Activated CD4-positive, alpha-beta memory T cell treated with anti-CD3 and anti-CD28 coated beads for 36 hours (primary cell): ENCODE measurements at places on chromosomes 5 and 9. TPM values are rescaled to one million over a fixed set of nuclear protein-coding genes. Genes with fewer than 3 reads are reported as not detected.
A peak's percentile ranks its signal among the peaks of the same experiment; 100 is the strongest.

DNA sequence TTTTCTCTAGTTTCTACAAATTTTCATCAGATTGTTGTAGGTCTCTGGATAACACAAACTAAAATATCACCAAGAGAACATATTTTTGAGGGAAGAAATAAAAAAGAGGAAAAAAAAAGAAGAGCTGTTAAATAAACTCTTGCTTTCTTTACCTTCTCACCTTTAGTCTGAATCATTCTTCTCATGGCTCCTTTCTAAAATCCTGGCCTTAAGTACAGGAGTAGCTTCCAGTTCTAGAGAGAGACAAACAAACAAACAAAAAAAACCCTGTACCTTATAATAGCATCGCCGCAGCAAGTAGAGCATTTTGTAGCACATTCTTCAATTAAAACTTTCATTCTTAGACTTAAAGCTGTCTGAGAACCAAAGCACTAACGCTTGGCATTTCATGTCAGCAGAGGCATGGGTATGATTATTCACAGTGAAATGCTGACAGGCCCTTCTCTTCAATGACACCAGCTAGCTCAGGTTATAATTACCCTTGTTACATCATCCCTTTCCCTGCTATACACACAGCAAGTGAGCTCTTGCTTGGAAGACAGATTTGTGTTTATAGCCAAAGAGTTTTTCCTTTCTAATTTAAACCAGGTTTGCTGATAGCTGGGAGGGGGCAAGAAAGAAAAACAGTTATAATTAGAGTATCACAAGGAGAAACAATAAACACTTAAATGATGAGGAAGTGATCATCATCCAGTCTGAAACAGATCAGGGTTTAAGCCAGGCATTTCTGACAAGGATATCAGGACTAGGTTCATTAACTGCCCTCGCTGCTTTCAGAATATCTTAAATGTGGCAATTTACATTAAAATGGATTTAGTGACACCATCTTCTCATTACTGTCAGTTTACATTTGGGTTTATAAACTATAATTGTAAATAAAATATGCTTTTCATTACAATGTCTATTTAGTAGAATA is 510.9 kb upstream of the ZNF608 start:
- DNase-seq = no peak

GRCh38 chr9:91770229-91770628 is 179.8 kb downstream of the ROR2 start:
- DNase-seq = no peak

- no peak for DNase-seq
Measured at GRCh38 chr9:128714586-128715435, 9.1 kb downstream of the ZDHHC12 start.

DNA sequence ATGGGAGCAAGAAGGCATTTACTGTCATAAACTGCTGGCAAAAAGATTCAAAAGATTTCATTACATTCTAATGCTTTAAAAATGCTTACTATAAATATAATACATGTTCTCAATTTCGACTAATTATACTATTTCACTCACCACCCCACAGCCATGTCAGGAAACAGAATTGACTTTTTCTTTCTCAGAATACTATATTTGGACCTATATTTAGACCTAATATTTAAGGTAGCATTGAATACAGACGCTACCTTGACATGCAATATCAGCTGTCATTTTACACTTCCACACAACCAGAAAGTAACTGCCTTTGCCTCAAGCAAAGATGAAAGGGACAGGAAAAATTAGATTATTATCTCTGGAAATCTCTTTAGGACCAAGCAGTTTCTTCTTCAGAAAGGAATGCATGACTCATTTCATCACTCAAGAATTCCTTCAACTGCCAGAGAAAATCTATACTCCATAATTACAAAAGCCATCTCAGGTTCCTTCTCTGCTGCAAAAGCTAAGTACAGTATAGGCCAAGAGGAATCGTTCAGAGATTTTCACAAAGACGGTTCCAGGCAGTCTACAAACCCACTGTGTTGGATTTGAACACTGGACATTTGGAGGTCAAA is 11.8 kb upstream of the UBE2QL1 start:
- DNase-seq = no peak

- peak; percentile 78 for DNase-seq
Measured at GRCh38 chr5:95620030-95620869, at the start of gene GPR150. TSS of gene GPR150 (plus strand) at chr5:95620087. CDS start at chr5:95620276, 189 bp downstream.

DNA sequence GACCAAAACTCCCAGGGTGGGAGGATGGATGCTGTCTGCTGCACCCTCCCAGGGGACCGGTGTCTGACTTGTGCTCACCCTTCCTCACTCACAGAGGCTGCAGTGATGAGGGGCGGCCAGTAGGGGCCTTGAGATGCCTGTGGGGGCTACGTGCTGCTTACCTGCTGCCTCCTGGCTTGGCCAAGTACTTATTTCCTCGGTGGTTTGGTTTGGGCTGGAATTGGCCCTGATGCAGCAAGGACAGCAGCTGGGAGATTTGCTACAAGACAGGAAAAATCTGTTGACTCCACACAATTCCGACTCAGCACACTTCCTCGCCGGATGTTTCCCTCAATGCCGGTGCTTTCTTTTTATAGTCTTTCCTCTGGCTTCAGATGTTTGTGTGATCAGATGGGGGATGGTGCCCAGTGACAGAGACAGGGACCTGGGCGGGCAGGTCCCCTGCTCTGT is 6.6 kb downstream of the PCDH12 start:
- peak; percentile 36 for DNase-seq

- no peak for DNase-seq
Measured at GRCh38 chr9:3993773-3994172, 306.1 kb downstream of the GLIS3 start.

DNA sequence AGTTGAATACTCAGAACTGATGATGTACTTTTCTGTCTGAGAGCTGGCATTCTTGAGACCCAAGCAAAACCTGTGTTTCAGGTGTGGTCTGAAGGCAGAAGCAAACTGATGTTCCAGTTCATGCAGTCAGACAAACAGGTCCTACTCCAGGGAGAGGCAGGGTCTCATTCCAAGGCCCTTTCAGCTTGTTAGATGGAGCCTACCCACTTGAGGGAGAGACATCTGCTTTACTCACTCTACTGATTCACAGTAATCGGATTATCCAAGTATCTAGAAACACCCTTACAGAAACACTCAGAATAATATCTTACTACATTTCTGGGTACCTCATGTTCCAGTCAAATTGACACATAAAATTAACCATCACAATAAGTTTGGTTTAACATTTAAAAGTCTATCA is 207.8 kb downstream of the KDM4C start:
- no peak for DNase-seq

The PCDHGA4 gene
- total RNA-seq = 0.07 TPM

The SEPTIN8 gene
- total RNA-seq = 32.8 TPM

The SPINK13 gene
- total RNA-seq = not detected
